Fibroblast of skin of right quadriceps (primary cell): ENCODE measurements at places on chromosomes 16 and 17.

DNA sequence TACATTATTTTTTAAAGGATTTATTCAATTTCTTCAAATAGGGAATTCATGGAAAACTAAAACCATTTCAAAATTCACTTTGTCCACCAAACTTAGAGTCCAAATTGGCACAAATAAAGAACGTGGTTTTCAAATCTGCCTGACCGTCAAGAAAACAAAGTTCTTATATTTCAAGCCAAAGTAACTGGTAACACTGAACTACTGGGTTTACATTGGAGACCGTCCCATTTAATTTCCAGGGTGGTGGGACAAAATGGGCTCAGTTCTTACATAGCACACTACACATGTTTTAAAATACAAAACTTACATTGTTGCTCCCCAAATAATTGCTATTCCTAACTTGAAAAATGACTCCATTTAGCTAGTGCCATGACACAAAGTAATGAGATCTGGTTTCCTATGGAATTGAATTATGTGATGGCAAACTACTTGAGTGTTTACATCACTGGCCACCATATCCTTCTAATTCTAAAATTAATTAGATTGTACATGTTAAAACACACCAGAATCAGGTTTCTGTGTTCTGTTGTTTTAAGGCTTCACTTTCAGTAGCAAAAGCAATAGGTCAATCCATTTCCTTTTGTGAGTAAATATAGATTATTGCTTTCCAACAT is 6.5 kb downstream of the PSME3IP1 start:
- no peak for DNase-seq

GRCh38 chr17:62649570-62649969 is 22.1 kb downstream of the MRC2 start:
- DNase-seq, result no peak

DNA sequence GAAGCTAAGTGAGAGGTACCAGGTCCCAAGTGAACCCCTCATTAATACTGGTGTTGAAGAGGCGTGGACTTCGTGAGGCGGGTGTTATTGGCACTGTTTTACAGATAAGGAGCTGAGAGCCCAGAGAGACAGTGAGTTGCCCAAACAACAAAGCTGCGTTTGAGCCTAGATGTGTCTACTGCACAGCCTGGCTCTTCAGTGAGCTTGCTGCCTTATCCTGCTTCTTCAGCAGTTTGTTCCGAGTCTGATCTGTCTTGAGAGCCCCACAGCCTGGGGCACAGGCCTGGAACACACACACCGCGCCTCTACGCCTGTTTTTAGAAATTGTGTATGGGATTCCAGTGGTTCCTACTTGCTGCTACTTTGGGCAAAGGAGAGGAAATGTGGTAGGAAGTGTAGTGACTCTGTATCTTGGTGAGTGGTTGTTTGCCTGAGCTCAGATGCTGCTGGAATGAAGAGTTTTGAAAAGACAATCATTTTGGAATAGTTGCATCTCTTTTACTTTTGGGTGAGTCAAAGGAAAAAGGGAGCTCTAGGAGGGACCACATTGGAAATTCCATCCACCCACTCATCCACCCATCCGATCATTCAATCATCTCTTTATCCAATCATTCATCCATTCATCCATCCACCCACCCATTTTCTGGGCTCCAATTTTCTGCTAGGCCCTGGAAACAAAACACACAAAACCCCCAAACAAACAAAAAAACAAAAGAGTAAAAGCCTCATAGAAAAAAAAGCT is 22.3 kb upstream of the PLCG2 start:
- DNase-seq, result no peak

- no peak for DNase-seq
Measured at GRCh38 chr17:55691666-55692065, 31.0 kb downstream of the TMEM100 start.

DNA sequence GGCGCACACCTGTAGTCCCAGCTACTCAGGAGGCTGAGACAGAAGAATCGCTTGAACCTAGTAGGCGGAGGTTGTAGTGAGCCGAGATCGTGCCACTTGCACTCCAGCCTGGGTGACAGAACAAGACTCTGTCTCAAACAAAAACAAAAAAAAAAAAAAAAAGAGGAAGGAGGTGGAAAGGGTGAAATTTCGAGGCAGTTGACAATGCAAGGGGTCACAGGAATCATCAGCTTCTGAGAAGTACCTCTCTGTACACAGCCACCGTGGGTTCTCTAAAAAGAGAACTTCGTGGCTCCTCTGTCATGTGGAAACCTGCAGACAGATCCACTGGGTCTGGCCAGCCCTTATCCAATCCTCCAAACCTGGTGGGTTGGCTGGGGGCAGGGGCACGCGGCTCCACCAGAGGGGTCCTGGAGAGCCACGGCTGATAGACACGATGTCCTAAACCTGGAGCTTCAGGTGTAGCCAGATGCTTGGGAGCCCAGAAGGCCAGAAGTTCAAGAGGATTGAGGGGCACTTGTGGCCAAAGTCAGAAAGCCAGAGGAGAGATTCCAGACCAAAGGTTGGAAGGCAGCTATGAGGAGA is 540 bp upstream of the CD300LF start:
- no peak for DNase-seq

- no peak for DNase-seq
Measured at GRCh38 chr17:47732399-47733046, 513 bp upstream of the TBX21 start.

GRCh38 chr16:87329436-87330256 is 12.5 kb upstream of the C16orf95 start:
- no peak for DNase-seq

DNA sequence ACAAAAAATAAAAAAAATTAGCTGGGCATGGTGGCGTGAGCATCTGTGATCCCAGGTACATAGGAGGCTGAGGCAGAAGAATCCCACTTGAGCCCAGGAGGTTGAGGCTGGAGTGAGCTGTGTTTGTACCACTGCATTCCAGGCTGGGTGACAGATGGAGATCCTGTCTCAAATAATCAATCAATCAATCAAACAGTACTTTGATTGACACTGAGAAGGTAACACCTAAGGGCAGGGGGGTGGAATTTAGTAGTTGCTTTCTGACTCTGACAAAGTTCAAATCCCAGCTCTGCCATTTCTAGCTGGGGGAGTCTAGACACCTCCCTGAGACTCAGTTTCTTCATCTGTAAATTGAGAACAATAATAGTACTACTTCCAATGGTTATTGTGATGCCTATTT is 12.0 kb downstream of the SSH2 start:
- no peak for DNase-seq

GRCh38 chr16:72836985-72837384 is 210.9 kb downstream of the ZFHX3 start:
- no peak for DNase-seq

GRCh38 chr17:3950584-3950983 is 13.7 kb downstream of the ATP2A3 start:
- DNase-seq, result no peak

DNA sequence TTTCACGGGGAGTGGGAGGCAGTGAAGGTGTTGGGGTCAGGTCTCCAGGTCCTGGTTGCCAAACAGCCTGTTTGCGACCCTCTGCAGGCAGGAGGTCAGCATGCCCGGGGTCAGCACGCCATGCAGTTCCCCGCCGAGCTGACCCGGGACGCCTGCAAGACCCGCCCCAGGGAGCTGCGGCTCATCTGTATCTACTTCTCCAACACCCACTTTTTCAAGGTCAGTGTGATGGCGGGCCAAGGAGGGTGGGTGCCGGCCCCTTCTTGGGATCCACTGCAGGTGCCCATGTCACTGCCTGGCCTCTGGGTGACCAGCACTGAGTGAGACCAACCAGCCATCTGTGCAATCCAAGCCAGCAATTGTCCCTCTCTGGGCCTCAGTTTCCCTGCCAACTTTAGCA is 21.3 kb downstream of the ADGRG5 start:
- DNase-seq, result no peak

DNA sequence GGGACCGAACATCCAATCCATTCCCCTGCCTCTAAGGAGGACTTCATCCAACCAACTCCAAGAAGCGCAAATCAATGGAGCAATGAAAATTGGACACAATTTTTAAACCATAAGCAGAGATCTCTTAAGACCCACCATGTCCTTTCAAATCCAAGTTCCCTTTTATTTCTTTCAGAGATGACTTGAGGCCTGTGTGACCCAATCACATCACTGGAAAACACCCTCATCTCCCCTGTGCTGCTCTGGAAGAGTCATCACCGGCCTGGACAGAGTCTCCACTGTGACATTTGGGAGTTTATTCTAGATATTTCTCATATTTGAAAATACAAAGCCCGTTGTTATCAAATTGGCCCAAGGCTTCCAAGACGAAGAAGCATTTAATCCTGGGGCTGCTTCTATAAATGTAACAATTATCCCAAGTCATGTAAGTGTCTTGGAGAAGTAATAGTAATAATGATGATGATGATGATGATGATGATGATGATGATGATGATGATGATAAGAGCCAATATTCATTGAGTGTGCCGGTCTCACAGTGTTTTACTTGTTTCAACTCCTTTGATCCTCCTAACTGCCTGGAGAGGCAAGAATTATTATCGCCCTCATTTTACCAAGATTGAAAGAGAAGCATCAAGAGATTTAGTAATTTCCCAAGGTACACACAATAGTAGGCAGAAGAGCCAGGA is 72.1 kb downstream of the COPRS start:
- DNase-seq, result no peak

- no peak for DNase-seq
Measured at GRCh38 chr17:45791935-45792334, 7.8 kb downstream of the CRHR1 start.

DNA sequence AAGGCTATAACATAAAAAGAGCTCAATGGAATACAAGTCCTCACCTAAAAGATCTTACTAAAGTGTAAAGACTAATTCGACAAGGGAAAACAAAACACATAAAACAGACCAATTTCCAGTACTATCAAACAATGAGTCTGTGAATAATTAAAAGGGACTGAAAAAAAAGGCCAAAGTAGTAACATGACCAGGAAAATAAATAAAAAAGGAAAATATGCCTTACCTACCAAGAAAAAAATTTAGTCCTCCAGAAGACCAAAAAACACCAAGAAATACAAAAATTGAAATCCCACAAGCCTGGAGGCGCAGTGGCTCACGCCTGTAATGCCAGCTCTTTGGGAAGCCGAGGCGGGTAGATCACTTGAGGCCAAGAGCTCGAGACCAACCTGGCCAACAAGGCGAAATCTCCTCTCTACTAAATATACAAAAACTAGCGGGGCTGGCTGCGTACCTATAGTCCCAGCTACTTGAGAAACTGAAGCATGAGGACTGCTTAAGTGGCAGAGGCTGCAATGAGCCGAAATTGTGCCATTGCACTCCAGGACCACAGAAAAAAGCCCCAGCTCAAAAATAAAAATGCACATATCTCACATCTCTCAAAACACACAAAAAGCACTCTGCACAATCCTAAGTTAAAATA is 60.8 kb downstream of the TEX14 start:
- DNase-seq, result no peak

DNA sequence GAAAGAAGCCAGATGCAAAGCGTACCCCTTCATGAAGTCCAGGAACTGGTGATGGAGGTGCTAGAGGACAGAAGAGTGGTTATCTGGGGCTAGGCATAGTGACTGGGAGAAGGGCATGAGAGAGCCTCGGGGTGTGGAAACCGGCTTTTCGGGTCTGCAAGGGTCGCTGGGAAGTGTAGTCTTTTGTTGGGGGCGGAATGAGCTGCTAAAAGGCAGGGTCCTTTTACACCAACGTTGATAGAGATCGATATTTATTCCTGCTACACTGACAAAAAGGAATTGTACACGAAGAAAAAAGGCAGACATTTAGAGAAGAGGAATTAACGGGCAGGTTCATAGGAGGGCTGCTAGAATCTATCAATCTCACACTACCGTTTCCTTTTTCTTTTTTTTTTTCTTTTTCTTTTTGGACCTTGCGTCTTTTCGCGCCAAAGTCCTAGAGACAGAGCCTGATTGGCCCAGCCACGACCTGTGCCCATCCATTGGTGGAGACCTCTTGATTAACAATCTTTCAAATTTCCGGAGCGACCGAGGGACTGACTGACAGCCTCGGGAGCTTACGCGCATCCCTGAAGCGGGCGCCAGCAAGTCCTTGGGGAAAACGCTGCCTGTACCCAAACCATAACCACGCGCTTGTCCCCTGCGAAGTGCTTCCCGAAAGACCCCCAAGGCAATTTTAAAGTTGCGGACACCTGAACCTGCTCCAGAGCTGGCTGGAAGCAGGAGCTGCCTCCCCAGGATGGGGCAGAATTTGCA is 27.7 kb upstream of the DHRS7B start:
- peak; percentile 82 for DNase-seq

- DNase-seq, result peak; percentile 83
Measured at GRCh38 chr17:38729886-38730525, at the start of gene CISD3. Gene CISD3 (plus strand): TSS chr17:38730341. CDS start chr17:38730359, 18 bp downstream.

DNA sequence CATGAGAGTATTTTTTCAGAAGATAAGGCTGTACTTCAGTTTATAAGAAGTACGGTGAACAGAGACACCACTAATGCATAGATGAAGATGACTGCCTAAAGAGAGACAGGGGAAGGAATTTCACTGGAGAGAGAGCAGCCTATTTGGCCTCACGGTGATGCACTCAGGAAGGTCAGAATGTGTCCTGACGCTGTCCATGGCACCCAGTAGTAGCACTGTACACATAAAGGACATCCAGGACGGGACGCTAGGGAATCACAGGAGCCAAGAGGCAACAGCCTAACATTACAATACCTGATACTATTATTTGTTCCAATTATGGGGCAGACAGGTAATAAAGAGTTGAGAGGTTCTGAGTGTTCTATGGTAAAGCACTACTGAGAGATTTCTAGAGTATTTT is 24.9 kb upstream of the LRRC37A start:
- DNase-seq, result no peak

- DNase-seq, result no peak
Measured at GRCh38 chr17:58611331-58611730, 80.5 kb downstream of the TEX14 start.

- DNase-seq, result no peak
Measured at GRCh38 chr16:11966173-11966572, 1.2 kb downstream of the TNFRSF17 start.

- DNase-seq, result no peak
Measured at GRCh38 chr17:35726953-35727460, 4.4 kb upstream of the RASL10B start.

DNA sequence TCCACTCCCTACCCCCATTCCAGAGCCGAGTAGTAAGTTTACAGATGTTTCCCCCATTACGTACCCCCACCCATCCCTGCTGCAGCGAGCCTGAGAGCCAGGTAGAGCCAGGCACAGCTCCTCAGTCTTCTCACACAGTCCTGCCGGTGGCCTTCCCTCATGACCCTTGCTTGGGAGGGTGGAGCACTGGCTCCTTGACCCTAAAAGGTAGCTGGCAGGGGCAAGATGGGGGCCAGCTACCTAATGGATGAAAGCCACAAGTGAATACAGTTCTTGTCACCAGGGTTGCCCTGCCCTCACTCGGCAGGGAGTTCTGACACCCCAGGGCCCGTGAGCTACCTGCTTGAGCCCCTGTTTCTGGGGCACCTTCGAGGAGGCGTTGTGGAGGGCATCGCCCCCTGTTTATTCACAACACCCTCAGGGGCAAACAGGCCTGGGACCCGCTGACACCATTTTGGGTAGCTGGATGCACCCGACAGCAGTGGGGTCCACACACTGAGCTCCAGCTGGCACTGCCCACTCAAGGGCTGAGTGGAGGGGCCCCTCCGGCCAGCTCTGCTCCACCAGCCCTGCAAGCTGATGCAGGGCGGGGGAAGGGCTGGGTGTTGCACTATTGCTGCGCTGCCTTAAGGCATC is 22.2 kb downstream of the ADAM11 start:
- no peak for DNase-seq
